Activated naive CD8-positive, alpha-beta T cell treated with anti-CD3 and anti-CD28 coated beads for 36 hours (primary cell): ENCODE measurements at places on chromosomes 4 and X. TPM values are rescaled to one million over a fixed set of nuclear protein-coding genes. Genes with fewer than 3 reads are reported as not detected.

MND1 gene
- 42.8 TPM for total RNA-seq

- H3K27ac ChIP-seq = no peak overlapping the region
- DNase-seq = no peak
- no peaks in the 10 kb centered on the region for H3K27me3 ChIP-seq
- no peak overlapping the region for H3K4me3 ChIP-seq
- H3K4me1 ChIP-seq = no peaks in the 10 kb centered on the region
- H3K36me3 ChIP-seq = no peaks in the 10 kb centered on the region
Measured at GRCh38 chrX:130531066-130531465, 129.3 kb downstream of the RBMX2 start.

DNA sequence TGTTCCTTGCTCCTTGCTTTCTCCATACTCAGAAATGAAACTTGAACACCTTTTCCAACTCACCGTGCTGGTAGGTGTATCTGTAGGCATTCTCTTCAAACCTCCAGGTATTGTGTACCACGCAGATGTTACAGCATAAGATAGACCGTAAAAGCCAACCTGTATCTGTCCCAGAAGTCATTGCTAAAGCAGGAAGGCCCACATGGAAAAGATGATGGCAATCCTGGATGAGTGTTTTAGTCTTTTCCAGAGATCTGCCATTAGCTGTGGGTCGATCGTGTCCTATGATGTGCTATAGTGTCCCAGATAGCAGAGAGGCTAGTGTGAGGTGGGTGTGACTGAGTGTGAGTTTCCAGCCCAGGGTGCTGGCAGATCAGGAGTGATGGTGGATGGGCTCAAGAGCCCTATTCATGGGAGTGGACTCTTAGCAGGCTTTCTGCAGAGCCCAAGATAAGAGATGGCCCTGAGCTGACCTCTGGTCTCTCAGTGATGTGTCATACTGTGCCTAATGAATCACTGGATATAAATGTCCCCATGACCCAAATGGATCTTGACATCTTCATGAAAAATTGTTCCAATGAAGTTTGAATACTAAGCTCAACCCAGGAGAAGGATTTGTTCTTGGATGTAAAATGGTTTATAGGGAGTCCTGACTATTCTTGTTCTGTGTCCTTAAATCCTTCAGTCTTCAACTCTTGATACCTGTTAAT, 69.1 kb upstream of the WDR1 start:
- H3K4me3 ChIP-seq = no peak overlapping the region
- H3K27ac ChIP-seq = no peak overlapping the region
- H3K27me3 ChIP-seq = no peaks in the 10 kb centered on the region
- DNase-seq = no peak
- peaks cover 30% of the 10 kb centered on the region for H3K4me1 ChIP-seq

- H3K27ac ChIP-seq = no peak overlapping the region
- H3K36me3 ChIP-seq = no peaks in the 10 kb centered on the region
- H3K4me3 ChIP-seq = no peak overlapping the region
Measured at GRCh38 chr4:46254788-46255187, 130.9 kb upstream of the GABRG1 start.

GRCh38 chr4:663438-664428, 10.3 kb downstream of the ATP5ME start:
- H3K27ac ChIP-seq = peak overlapping the region; percentile 90
- H3K36me3 ChIP-seq = peaks cover 11% of the 10 kb centered on the region
- peak overlapping the region; percentile 85 for H3K4me3 ChIP-seq
- DNase-seq = peak; percentile 87

GRCh38 chrX:151988706-151989299, 14.3 kb upstream of the GABRE start:
- H3K27me3 ChIP-seq = peaks cover 3% of the 10 kb centered on the region
- H3K36me3 ChIP-seq = no peaks in the 10 kb centered on the region
- H3K27ac ChIP-seq = no peak overlapping the region
- H3K4me1 ChIP-seq = no peaks in the 10 kb centered on the region

- peak overlapping the region; percentile 72 for H3K4me3 ChIP-seq
- peak; percentile 6 for DNase-seq
- no peak overlapping the region for H3K27ac ChIP-seq
- H3K27me3 ChIP-seq = peaks cover 88% of the 10 kb centered on the region
Measured at GRCh38 chr4:168832763-168833575, 177.1 kb downstream of the CBR4 start.

GRCh38 chrX:25124391-25124790, 108.6 kb upstream of the ARX start:
- H3K27me3 ChIP-seq = peaks cover 8% of the 10 kb centered on the region
- no peak for DNase-seq
- no peak overlapping the region for H3K27ac ChIP-seq
- H3K36me3 ChIP-seq = no peaks in the 10 kb centered on the region
- H3K4me1 ChIP-seq = no peaks in the 10 kb centered on the region

- H3K27ac ChIP-seq = no peak overlapping the region
- peak; percentile 40 for DNase-seq
- H3K4me3 ChIP-seq = no peak overlapping the region
- H3K36me3 ChIP-seq = no peaks in the 10 kb centered on the region
- no peaks in the 10 kb centered on the region for H3K4me1 ChIP-seq
Measured at GRCh38 chr4:18075823-18076433, 54.4 kb upstream of the LCORL start.

DNA sequence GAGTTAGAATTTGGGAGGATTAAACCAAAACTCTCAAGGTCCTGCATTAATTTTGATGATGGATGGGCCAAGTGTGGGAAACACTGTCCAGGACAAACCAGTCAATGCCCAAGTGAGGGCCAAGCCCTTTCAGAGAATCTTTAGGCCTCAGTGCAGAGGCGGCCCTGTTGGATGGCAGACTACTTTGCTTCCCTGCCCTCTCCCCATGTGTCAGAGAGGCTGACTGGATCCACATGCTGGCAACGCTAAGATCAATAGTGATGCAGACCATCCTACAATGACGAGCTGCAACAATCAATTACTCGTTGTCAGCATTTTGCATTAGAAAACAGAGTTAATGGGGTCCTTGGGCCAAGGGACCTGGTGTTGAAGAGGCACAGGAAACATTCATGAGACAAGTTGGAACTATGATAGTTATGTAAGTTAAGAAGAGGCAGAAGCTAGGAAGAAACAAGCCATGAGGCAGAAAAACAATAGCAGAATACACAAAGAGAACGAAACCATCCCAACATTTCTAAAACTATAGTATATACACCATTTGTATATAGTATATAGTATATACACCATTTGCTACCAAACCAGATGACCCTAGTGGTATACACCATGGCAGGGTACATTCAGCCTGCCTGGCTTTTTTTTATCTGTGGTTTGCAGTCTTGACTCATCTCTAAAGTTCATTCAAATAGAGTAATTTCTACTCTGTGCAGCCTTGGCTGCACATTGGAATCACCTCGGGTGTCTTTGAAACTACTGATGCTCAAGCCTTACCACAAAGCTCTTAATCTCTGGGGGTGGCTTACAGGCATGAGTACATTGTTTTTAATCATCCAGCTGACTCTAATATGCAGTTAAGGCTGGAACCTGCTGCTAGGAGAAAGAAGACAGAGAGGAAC, 147.7 kb upstream of the GYPA start:
- H3K4me1 ChIP-seq = no peaks in the 10 kb centered on the region
- no peak for DNase-seq
- H3K36me3 ChIP-seq = no peaks in the 10 kb centered on the region
- no peak overlapping the region for H3K4me3 ChIP-seq
- no peaks in the 10 kb centered on the region for H3K27me3 ChIP-seq

GRCh38 chrX:154019061-154019621, 561 bp downstream of the IRAK1 start:
- peak overlapping the region; percentile 91 for H3K27ac ChIP-seq
- H3K27me3 ChIP-seq = no peaks in the 10 kb centered on the region
- peaks cover 16% of the 10 kb centered on the region for H3K36me3 ChIP-seq
- peaks cover 13% of the 10 kb centered on the region for H3K4me1 ChIP-seq
- peak; percentile 25 for DNase-seq

GRCh38 chr4:120508036-120508435, 414.5 kb downstream of the PRDM5 start:
- no peaks in the 10 kb centered on the region for H3K4me1 ChIP-seq
- H3K4me3 ChIP-seq = no peak overlapping the region
- H3K27ac ChIP-seq = no peak overlapping the region
- H3K27me3 ChIP-seq = no peaks in the 10 kb centered on the region
- no peaks in the 10 kb centered on the region for H3K36me3 ChIP-seq
